ENCODE measurements at places on chromosomes 1 and 21. TPM values are rescaled to one million over a fixed set of nuclear protein-coding genes. Genes with fewer than 3 reads are reported as not detected.

DNA sequence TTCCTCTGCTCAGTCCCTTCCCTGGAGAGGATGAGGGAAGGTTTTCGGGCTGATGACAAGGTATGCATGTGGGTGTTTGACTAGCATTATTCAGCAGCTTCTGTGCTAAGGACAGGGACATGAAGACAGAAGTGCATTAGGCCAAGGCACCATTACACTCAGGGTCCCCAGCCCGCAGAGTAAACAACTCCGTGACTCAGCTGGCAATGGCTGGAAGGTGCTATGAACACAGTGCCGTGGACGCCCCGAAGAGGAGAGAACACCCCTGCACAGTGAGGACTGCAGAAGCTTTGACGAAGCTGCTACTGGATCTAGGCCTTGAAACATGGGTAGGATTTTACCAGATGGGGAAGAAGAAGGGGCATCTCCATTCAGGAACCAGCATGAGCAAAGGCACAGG, 13.7 kb upstream of the EPS8L3 start:
- no peak for DNase-seq

DNA sequence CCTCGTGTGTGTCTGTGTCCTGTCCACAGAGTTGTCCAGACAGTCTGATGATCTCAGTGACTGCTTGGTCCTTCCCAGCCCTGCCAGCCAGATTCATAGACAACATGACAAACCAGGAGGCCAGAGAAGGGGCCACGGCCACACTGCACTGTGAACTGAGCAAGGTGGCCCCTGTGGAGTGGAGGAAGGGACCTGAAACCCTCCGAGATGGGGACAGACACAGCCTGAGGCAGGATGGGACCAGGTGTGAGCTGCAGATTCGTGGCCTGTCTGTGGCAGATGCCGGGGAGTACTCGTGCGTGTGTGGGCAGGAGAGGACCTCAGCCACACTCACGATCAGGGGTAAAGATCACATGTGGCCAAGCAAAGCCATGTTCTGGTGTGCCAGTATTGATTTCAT, 96.4 kb downstream of the OBSCN start:
- peak overlapping the region; percentile 73 for H3K27ac ChIP-seq
- peaks cover 60% of the 10 kb centered on the region for H3K36me3 ChIP-seq
- H3K4me1 ChIP-seq: no peaks in the 10 kb centered on the region
- H3K4me3 ChIP-seq: peak overlapping the region; percentile 53
- no peak for DNase-seq

DNA sequence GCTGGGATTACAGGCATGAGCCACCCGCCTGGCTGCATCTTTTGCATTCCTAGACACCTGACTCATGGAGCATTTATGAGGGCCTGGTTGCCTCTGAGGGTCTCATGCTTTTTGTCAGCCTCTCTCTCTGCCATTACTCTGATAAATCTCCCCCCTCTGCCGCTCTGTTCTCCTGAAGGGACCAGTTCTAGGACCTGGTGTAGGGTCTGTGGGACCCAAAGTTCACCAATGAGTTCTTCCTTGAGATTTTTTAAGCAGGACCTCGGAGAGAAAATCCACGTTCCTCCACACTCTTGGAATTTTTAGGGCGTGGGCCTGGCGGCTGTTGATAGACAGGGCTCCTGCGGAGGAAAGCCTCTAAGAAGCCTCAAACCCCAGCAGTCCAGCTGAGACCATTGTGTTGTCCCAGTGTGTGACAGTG, 91.9 kb upstream of the ERRFI1 start:
- H3K27me3 ChIP-seq: no peaks in the 10 kb centered on the region
- H3K27ac ChIP-seq: no peak overlapping the region
- H3K36me3 ChIP-seq: no peaks in the 10 kb centered on the region
- DNase-seq: no peak
- H3K4me1 ChIP-seq: peaks cover 74% of the 10 kb centered on the region

- no peak overlapping the region for H3K4me3 ChIP-seq
- peak overlapping the region; percentile 51 for H3K27ac ChIP-seq
- peaks cover 9% of the 10 kb centered on the region for H3K4me1 ChIP-seq
- no peaks in the 10 kb centered on the region for H3K36me3 ChIP-seq
Observed at GRCh38 chr1:177256153-177257075, 85.7 kb downstream of the BRINP2 start.

- H3K27me3 ChIP-seq: peaks cover 29% of the 10 kb centered on the region
- no peak for DNase-seq
- H3K27ac ChIP-seq: no peak overlapping the region
- H3K36me3 ChIP-seq: no peaks in the 10 kb centered on the region
- peaks cover 15% of the 10 kb centered on the region for H3K4me1 ChIP-seq
- H3K4me3 ChIP-seq: peak overlapping the region; percentile 77
Observed at GRCh38 chr1:23178950-23179349, 10.3 kb upstream of the LUZP1 start.

GRCh38 chr21:35885942-35886541, 174.3 kb downstream of the SETD4 start:
- no peak overlapping the region for H3K4me3 ChIP-seq
- no peaks in the 10 kb centered on the region for H3K36me3 ChIP-seq
- H3K27me3 ChIP-seq: peaks cover 29% of the 10 kb centered on the region
- peaks cover 10% of the 10 kb centered on the region for H3K4me1 ChIP-seq
- H3K27ac ChIP-seq: no peak overlapping the region

DNA sequence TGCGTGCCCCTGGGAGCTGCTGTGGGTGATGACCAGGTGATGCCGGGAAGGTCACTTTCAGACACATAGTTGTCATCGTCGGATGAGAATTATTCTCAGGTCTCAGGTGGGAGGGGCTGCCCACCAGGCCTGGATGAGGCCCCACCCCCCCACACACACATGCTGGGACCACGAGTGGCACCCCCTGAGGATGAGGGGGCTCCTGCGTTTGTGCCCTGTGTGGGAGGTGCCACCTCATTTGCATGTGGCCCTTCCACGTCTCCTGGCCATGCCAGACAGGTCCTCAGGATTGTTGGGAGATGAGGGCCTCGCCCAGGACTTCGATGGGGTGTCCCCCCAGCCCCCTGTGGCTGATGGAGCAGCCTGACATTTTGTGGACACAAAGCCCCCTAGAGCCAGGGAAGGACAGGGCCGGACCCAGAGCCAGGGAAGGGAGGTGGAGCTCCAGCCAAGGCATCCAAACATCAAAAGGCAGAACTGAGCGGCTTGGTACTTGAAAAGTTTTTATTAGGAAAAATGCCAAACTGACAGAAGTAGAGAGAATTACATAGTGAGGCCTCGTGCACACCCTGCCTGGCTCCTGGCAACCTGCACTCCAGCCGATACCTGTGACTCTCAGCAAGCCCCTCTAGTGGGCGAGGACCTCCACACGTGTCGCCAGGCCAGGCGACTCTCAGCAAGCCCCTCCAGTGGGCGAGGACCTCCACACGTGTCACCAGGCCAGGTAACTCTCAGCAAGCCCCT, 55.7 kb downstream of the PRKCZ start:
- H3K27ac ChIP-seq: no peak overlapping the region
- no peak overlapping the region for H3K4me3 ChIP-seq

- no peak for DNase-seq
- no peaks in the 10 kb centered on the region for H3K27me3 ChIP-seq
- no peak overlapping the region for H3K27ac ChIP-seq
- no peak overlapping the region for H3K4me3 ChIP-seq
Observed at GRCh38 chr1:190258003-190258402, 219.7 kb downstream of the BRINP3 start.

DNA sequence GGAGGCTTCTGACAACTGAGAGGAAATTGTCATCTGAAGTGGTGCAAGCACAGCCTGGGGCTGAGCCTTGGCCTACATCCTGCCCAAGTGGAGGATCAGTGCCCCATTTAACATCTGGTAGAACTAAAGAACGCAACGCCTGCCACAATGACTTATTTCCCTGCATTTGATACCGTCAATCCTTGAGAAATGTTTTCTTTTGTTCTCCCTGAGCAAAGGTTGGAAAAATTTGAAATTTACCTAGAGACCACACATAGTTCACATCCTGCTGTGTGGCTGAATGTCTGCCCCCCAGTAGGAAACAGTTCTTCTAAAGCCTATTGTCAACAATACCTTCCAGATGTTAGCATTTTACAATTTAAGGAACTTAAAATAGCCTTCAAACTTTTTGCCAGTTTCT, 5.6 kb upstream of the RGS4 start:
- H3K4me3 ChIP-seq: no peak overlapping the region
- H3K27me3 ChIP-seq: peaks cover 5% of the 10 kb centered on the region

DNA sequence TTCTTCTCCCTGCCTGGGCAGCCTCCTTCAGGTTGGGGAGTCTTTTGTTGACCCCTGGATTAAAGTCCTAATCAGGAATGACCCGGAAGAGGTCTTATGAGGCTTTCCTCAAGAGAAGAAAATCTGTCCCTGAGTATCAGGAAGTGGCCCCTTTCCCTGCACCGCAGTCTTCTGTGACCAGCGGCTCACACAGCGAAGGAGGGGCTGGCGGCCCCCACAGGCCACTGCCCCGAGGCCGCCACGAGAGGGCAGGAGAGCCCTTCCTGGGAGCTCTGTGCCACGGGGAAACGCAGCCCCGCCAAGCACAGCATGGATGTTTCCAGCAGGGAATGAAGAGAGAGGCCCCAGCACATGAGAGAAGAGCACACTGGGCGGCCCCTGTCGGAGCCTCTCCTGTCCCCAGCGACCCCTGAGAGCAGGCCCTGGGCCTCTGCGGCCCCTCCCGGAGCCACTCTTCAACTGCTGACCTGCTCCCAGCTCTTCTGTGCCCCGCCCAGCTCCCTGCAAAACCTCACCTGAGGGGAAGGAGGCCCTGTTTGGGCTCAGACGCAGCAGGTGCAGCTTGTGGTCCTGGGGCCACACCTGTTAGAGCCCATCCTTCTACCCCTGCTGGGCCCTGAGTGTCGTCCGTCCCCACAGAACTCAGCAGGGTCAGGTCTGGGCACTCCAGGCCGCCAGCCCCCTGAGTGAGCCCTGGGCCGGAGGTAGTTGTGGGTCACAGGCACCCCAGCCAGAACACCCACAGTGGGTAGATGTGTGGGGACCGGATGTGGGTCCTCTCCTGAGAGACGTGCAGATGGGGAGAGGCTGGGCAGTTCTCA, 4.9 kb upstream of the POFUT2 start:
- no peak overlapping the region for H3K27ac ChIP-seq
- peaks cover 10% of the 10 kb centered on the region for H3K27me3 ChIP-seq
- peak; percentile 85 for DNase-seq
- H3K4me3 ChIP-seq: peak overlapping the region; percentile 84

- peaks cover 45% of the 10 kb centered on the region for H3K27me3 ChIP-seq
- H3K4me3 ChIP-seq: peak overlapping the region; percentile 74
- no peaks in the 10 kb centered on the region for H3K36me3 ChIP-seq
Observed at GRCh38 chr1:230641346-230641745, 935 bp upstream of the COG2 start.

The OR2M3 gene
- total RNA-seq: not detected

The PCBP3 gene
- 5.6 TPM for total RNA-seq

- peak overlapping the region; percentile 62 for H3K27ac ChIP-seq
- no peaks in the 10 kb centered on the region for H3K36me3 ChIP-seq
- H3K4me1 ChIP-seq: peaks cover 25% of the 10 kb centered on the region
Observed at GRCh38 chr1:10901091-10901890, 104.8 kb upstream of the CASZ1 start.

GRCh38 chr1:233227930-233228465, 67.5 kb downstream of the PCNX2 start:
- H3K27me3 ChIP-seq: no peaks in the 10 kb centered on the region
- H3K4me1 ChIP-seq: no peaks in the 10 kb centered on the region
- no peak overlapping the region for H3K27ac ChIP-seq
- DNase-seq: no peak
- no peak overlapping the region for H3K4me3 ChIP-seq

DNA sequence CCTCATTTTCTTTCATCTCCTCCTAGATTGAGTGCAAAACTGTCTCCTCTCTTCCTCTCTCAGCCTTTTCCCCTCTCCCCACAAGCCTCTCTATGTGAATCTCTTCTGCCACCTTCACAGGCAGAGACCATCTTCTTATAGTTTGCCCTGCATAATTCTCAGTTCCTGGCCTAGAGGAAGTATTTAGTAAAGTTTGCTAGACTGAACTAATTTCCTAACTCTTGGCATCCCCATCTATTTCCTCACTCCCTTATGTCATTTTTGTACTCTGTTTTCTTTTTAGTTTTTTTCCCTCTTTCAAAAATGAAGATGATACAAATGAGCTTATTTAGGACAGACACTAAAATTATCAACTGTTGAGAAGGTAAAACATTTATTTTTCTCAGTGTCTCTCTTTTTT, 66.0 kb downstream of the XCL2 start:
- no peaks in the 10 kb centered on the region for H3K27me3 ChIP-seq
- DNase-seq: no peak
- peaks cover 24% of the 10 kb centered on the region for H3K4me1 ChIP-seq
- H3K4me3 ChIP-seq: no peak overlapping the region
- H3K27ac ChIP-seq: no peak overlapping the region

DNA sequence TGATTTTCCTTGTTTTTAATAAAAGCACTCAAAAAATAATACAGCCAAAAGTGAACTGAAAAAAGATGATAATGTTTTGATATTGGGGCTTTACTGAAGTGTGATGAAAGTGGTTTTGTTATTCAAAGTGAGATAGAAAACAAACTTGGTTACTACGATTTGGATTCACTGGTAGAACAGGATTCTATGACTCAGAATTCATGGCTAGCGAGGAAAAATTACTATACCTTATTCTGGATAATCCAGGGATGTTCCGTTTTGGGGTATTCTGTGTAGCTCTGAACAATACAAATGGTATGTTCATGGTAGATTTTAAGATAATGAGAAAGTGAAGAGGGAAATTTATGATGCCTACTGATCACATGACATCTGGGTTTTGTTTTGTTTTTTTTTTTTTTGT, 117.7 kb downstream of the NRDC start:
- no peak overlapping the region for H3K4me3 ChIP-seq
- no peaks in the 10 kb centered on the region for H3K4me1 ChIP-seq
- no peak overlapping the region for H3K27ac ChIP-seq
- H3K27me3 ChIP-seq: no peaks in the 10 kb centered on the region
- no peak for DNase-seq
- no peaks in the 10 kb centered on the region for H3K36me3 ChIP-seq

GRCh38 chr1:23424293-23425192, at the start of gene TCEA3:
TSS of gene TCEA3 (minus strand) at chr1:23424748. CDS start at chr1:23424633, 115 bp downstream.
- H3K27ac ChIP-seq: no peak within 1 kb of the TSS
- peak within 1 kb of the TSS; percentile 49 for H3K4me3 ChIP-seq
- peaks cover 71% of the 10 kb centered on the region for H3K27me3 ChIP-seq
- peaks cover 18% of the 10 kb centered on the region for H3K36me3 ChIP-seq
- DNase-seq: no peak
